ENCODE measurements at places on chromosomes 12 and 14. TPM values are rescaled to one million over a fixed set of nuclear protein-coding genes. Genes with fewer than 3 reads are reported as not detected.

Gene NRXN3
- total RNA-seq, result 18.0 TPM

DNA sequence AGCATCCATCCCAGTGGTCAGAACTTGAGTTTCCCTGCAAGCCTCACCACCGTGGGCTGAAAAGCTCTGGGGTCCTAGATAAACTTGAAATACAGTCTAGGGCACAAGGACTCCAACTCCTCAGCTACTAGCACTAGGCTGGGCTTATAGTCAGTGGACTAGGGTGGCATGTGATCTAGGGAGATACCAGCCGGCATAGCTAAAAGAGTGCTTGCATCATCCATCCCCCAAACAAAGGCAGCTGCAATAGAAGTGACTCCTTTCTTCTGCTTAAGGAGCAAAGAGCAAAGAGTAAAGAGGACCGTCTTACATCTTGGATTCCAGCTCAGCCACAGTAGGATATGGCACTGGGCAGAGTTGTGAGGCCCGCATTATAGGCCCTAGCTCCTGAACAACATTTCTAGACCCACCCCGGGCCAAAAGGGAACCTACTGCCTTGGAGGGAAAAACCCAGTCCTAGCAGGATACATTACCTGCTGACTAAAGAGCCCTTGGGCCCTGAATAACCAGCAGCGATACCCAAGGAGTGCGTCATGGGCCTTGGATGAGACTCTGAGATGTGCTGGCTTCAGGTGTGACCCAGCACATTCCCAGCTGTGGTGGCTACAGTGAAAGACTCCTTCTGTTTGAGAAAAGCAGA is 17.9 kb upstream of the SOS2 start:
- H3K27ac ChIP-seq, result no peak overlapping the region
- no peak overlapping the region for H3K4me3 ChIP-seq
- no peaks in the 10 kb centered on the region for H3K36me3 ChIP-seq
- DNase-seq, result no peak
- no peaks in the 10 kb centered on the region for H3K27me3 ChIP-seq

DNA sequence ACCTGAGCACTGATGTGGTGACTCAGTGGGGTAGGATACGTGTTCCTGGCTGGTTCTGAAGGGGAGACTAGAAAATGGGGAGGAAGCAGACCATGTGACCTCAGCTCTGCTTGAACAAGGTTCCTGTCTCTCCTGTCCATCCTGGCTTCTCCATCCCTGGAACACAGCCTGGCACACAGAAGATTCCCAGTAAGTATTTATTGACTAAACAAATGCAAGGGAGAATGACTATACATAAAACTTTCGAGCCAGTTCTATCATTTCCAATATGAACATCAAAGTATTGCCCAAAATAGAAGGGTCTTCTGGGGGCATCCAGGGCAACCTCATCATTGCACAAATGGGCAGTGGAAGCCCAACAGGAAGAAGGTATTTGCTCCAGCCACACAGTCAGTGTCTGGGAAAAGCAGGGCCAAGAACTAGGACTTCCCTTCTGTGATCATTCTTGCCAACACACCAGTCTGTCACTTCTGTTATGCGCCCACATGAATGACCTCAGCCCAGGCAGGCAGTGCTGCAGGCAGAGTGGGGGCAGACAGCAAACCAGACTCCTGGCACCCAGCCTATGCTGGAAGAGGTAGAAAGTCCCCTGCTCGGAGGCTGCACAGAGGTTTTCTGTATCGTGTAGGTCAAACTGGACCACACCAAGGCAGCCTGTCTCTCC is 5.6 kb upstream of the SERPINA9 start:
- H3K27me3 ChIP-seq, result no peaks in the 10 kb centered on the region
- peaks cover 43% of the 10 kb centered on the region for H3K4me1 ChIP-seq
- H3K4me3 ChIP-seq, result no peak overlapping the region
- peak overlapping the region; percentile 74 for H3K27ac ChIP-seq
- peak; percentile 66 for DNase-seq

- no peak overlapping the region for H3K4me3 ChIP-seq
- peak; percentile 23 for DNase-seq
These were observed 33.4 kb upstream of the SYNDIG1L start for GRCh38 chr14:74459289-74459946.

DNA sequence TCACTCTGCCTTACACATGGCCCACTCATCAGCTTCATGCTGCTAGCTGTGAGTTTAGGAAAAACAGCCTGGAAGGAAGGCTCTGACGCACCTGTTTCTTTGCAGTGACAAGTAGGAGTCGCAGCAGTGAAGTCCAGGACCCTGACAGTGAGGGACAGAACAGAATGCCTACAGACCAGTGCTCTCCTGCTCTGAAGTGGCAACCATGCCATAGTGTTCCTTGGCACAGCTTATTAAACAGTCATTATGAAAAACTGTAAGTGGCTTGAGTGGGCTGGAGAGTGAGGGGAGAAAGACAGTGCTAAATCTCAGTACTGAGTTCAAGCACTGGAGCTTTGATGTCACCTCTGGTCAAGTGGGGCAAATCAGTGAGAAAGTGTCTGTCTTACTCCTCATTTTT is 61.7 kb downstream of the MYRFL start:
- H3K27ac ChIP-seq, result no peak overlapping the region
- no peak overlapping the region for H3K4me3 ChIP-seq
- H3K36me3 ChIP-seq, result no peaks in the 10 kb centered on the region
- no peak for DNase-seq

DNA sequence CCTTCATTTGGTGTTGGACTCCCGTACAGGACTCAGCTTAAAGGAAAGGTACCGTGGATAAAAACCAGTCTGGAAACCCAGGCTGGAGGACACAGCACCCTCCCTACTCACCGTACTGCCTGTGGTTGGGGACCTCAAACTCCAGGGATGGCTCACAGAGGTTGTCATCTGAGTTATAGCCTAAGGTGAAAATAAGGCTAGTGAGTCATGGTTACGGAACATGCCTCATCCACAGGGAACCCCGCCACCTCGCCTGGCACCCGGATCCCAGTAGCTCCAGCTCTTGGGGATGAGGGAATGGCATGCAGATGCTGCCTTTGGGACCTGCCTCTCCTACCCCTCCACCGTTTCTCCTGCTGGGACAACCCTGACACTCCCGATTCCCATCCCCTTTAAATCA is 36.8 kb upstream of the GPR68 start:
- H3K4me1 ChIP-seq, result peaks cover 9% of the 10 kb centered on the region
- no peaks in the 10 kb centered on the region for H3K36me3 ChIP-seq
- no peak overlapping the region for H3K4me3 ChIP-seq
- H3K27ac ChIP-seq, result no peak overlapping the region
- peaks cover 2% of the 10 kb centered on the region for H3K27me3 ChIP-seq

DNA sequence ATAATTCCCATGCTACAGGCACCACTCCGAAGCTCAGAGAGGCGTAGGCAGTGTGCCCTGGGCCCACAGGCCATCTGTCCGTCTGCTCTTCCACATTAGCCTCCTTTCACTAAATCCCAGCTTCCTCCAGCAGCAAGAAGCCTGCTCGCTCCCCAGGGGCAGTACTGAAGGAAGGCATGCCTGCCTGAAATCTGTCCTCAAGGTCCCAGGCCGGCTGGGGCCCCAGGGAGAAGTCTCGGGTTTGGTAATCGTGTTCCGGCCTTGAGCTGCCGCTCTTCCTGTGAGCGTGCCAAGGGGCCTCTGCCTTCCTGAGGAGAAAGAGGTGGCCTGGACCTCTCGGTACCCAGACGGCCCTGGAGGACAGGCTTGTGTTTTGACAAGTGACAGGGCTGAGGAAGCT is 15.2 kb upstream of the DLK1 start:
- H3K4me3 ChIP-seq, result no peak overlapping the region
- no peak for DNase-seq
- no peaks in the 10 kb centered on the region for H3K36me3 ChIP-seq
- no peak overlapping the region for H3K27ac ChIP-seq
- peaks cover 3% of the 10 kb centered on the region for H3K4me1 ChIP-seq

DNA sequence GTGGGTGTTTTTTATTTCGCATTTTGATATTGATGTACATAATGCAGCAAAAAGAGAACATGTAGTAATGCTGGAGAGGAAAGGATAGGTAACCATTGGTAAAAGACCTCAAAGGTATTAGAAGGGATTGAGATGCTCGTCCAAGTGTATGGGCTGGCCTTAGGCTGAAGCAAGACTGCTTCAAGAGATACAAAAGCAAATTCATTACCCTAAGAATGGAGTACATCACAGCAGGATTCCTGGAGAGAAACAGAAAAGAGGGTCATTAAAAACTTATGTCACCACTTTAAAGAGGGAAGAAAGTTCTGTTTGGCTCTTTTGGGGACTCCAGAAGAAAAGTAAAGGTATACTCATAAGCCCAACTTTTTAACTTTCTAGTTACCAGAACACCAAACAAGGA is 420.5 kb downstream of the ZFP36L1 start:
- no peak overlapping the region for H3K27ac ChIP-seq
- H3K36me3 ChIP-seq, result no peaks in the 10 kb centered on the region
- no peak overlapping the region for H3K4me3 ChIP-seq
- H3K4me1 ChIP-seq, result peaks cover 3% of the 10 kb centered on the region

- no peak overlapping the region for H3K27ac ChIP-seq
- DNase-seq, result no peak
- H3K4me3 ChIP-seq, result no peak overlapping the region
- no peaks in the 10 kb centered on the region for H3K36me3 ChIP-seq
These were observed 73.9 kb downstream of the PPP1R36 start for GRCh38 chr14:64623554-64624165.

GRCh38 chr14:53517270-53517960 is 364.3 kb upstream of the DDHD1 start:
- no peaks in the 10 kb centered on the region for H3K27me3 ChIP-seq
- no peaks in the 10 kb centered on the region for H3K36me3 ChIP-seq
- H3K4me1 ChIP-seq, result peaks cover 18% of the 10 kb centered on the region
- peak; percentile 43 for DNase-seq
- no peak overlapping the region for H3K27ac ChIP-seq
- no peak overlapping the region for H3K4me3 ChIP-seq

Gene JAG2
- total RNA-seq, result 6.6 TPM

DNA sequence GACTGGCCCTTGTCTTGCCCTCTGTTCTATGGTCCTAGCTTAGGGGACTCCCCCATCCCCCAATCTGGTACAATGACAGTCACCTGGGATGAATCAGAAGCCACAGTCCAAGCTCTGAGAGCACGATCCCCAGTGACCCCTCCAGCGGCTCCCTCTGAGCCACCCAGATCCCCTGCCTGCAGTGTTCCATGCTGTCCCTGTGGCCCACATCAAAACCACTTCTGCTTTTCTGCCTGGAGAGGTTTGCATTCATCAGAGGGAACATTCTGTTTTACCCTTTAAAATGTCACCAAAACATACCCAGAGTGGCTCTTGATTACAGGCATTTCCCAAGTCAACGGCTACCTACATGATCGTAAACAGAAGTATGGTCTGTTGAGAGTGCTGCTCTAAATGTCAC is 47.5 kb downstream of the NOS1 start:
- DNase-seq, result no peak
- no peak overlapping the region for H3K27ac ChIP-seq
- H3K4me3 ChIP-seq, result no peak overlapping the region
- H3K4me1 ChIP-seq, result no peaks in the 10 kb centered on the region
- H3K36me3 ChIP-seq, result no peaks in the 10 kb centered on the region

- peak; percentile 45 for DNase-seq
- no peak overlapping the region for H3K27ac ChIP-seq
These were observed 451.8 kb upstream of the TBX3 start for GRCh38 chr12:115135800-115136211.

Gene GLIPR1L1
- not detected for total RNA-seq

GRCh38 chr12:15318841-15319240 is 3.5 kb upstream of the PTPRO start:
- peaks cover 5% of the 10 kb centered on the region for H3K4me1 ChIP-seq
- H3K36me3 ChIP-seq, result no peaks in the 10 kb centered on the region
- no peak overlapping the region for H3K4me3 ChIP-seq
- no peak for DNase-seq

Gene LYZ
- 0.31 TPM for total RNA-seq

- H3K36me3 ChIP-seq, result no peaks in the 10 kb centered on the region
- DNase-seq, result no peak
- H3K27me3 ChIP-seq, result no peaks in the 10 kb centered on the region
- H3K4me3 ChIP-seq, result no peak overlapping the region
These were observed 28.8 kb upstream of the RPH3A start for GRCh38 chr12:112762753-112763152.

Gene ASCL1
- total RNA-seq, result not detected

Gene AQP6
- not detected for total RNA-seq

GRCh38 chr12:88591343-88591742 is 11.1 kb upstream of the KITLG start:
- no peaks in the 10 kb centered on the region for H3K4me1 ChIP-seq
- DNase-seq, result peak; percentile 52
- H3K36me3 ChIP-seq, result no peaks in the 10 kb centered on the region
- H3K27me3 ChIP-seq, result no peaks in the 10 kb centered on the region
- H3K27ac ChIP-seq, result no peak overlapping the region

Gene FAM222A
- 1.2 TPM for total RNA-seq

- no peak overlapping the region for H3K4me3 ChIP-seq
- H3K4me1 ChIP-seq, result no peaks in the 10 kb centered on the region
- H3K27me3 ChIP-seq, result no peaks in the 10 kb centered on the region
- no peaks in the 10 kb centered on the region for H3K36me3 ChIP-seq
These were observed 795.6 kb downstream of the DIO2 start for GRCh38 chr14:79415726-79416125.

Gene VPS37B
- 27.1 TPM for total RNA-seq

GRCh38 chr12:116065606-116066005 is 211.9 kb downstream of the MED13L start:
- no peaks in the 10 kb centered on the region for H3K36me3 ChIP-seq
- no peak overlapping the region for H3K27ac ChIP-seq
- H3K4me1 ChIP-seq, result no peaks in the 10 kb centered on the region
- H3K27me3 ChIP-seq, result no peaks in the 10 kb centered on the region

DNA sequence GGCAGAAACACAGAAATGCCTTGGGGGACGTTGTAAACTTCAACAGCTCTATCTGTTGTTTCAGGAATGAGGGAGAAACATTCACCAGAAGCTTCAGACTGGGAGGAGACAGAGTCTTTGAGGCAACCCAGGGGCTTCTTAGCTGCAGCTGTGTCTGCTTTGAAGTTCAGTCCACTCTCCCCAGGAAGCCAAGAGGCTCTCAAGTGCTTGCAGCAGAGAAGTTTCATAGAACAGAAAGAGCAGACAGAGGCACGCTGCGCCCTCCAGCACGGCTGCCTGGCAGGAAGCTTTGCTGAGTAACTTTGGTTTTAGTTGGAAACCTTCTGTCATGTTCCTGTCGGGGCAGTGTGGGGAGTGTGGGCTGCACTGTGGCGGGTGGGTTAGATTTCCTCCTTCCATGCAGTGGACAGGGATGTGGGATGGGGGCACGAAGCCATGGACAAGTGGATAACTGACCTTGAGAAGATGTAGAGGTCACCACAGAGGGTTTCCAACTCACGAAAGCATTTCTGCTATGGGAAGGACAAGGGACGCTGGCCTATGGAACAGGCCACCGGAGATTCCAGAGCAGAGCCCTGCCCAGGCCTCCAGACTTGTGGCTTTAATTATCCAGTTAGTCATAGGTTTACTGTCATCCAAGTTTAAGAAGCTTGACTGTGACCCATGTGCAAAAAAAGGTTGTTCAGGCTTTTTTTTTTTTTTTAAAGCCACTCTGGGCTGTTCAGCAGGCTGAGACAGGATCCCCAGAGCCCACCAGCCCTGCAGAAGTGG is 107.7 kb downstream of the ARF6 start:
- peaks cover 51% of the 10 kb centered on the region for H3K4me1 ChIP-seq
- H3K4me3 ChIP-seq, result no peak overlapping the region
- DNase-seq, result peak; percentile 93
- H3K27ac ChIP-seq, result peak overlapping the region; percentile 96
